ENCODE measurements at places on chromosomes 2 and 18. TPM values are rescaled to one million over a fixed set of nuclear protein-coding genes. Genes with fewer than 3 reads are reported as not detected.

Gene IL36A
- total RNA-seq, result 0.84 TPM

- no peak for DNase-seq
Observed at GRCh38 chr18:61991201-61991600, 98.4 kb upstream of the RNF152 start.

GRCh38 chr2:16971722-16972234, 306.1 kb upstream of the CYRIA start:
- no peak for DNase-seq

DNA sequence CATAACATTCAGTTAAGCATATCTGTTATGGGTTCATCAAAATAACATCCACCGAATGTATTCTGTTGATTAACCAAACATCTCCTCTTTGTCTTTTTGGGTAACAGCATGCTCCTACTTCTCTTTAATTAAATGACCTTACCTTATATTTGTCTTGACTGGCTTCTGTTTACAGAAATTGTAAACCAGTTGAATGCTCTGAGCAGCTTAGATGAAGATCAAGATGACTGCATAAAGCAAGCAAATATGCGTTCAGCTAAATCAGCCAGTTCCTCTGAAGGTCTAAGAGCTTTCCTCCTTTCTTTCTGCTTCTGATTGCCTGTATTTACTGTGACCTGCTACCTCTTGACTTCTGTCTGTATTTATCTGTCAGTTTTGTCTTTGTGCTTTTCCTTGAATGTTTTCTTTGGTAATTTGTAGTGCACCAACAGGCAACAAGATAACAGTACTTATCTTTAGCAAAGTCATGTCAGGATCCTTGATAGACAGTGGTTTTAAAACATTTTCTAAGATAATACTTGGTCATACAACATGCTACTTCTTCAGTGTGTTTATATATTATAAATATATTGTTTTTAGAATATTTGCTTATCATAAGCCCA, 152.8 kb downstream of the EHBP1 start:
- DNase-seq, result no peak

Gene CHRND
- total RNA-seq, result not detected

Gene FOXD4L1
- total RNA-seq, result 0.12 TPM
